Nephron progenitor cell (in vitro differentiated cells): ENCODE measurements at places on chromosomes 5 and 9.

DNA sequence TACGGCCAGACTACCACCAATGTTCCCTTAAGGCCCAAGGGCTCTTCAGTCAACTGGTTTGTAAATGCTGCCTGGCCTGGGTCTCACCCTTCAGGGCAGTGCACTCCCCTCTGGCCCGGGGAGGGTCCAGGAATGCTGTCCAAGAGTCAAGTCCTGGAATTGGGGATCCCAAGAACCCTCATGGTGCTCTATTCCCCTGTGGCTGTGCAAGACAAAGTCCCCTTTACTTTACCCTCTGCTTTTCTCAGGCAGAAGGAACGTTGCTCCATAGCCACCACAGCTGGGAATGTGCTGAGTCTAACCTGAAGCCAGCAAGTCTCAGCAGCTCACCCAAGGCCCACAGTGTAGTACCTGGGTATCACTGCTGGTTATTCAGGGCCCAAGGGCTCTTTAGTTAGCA is 51.3 kb upstream of the CRHBP start:
- H3K4me3 ChIP-seq: no peak overlapping the region
- no peaks in the 10 kb centered on the region for H3K4me1 ChIP-seq
- H3K27ac ChIP-seq: no peak overlapping the region
- no peaks in the 10 kb centered on the region for H3K36me3 ChIP-seq
- DNase-seq: no peak

DNA sequence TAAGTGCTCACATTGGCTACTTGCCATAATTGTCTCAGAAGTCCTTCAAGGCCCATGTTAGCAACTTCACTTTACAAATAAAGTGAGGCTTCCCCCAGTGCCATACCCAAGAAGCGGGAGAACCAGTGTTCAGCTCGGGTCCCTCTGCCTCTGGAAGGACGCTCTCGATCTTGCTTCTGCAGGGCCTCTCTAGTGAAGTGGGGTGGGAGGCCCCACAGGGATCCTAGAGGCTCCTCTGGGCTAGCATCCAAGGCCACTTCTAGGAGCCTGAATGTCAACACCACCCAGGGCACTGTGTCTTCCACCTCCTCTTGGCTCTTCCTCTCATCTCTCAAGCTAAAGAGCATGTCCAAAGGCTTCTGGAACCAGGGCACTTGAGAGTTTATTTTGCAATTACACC is 282.5 kb downstream of the GADD45G start:
- DNase-seq: no peak
- no peaks in the 10 kb centered on the region for H3K36me3 ChIP-seq
- H3K27ac ChIP-seq: no peak overlapping the region
- no peaks in the 10 kb centered on the region for H3K4me1 ChIP-seq
- no peaks in the 10 kb centered on the region for H3K27me3 ChIP-seq

GRCh38 chr5:126866851-126867636 is 90.1 kb downstream of the LMNB1 start:
- peaks cover 15% of the 10 kb centered on the region for H3K36me3 ChIP-seq
- H3K4me1 ChIP-seq: peaks cover 45% of the 10 kb centered on the region
- no peak for DNase-seq

- H3K36me3 ChIP-seq: no peaks in the 10 kb centered on the region
- H3K27ac ChIP-seq: no peak overlapping the region
- peaks cover 3% of the 10 kb centered on the region for H3K27me3 ChIP-seq
- H3K4me3 ChIP-seq: no peak overlapping the region
These were observed 371.0 kb downstream of the PRELID2 start for GRCh38 chr5:145464171-145464570.

GRCh38 chr5:93087326-93087725 is 493.7 kb downstream of the NR2F1-AS1 start:
- H3K27me3 ChIP-seq: peaks cover 14% of the 10 kb centered on the region
- H3K4me3 ChIP-seq: no peak overlapping the region
- H3K27ac ChIP-seq: no peak overlapping the region
- peaks cover 4% of the 10 kb centered on the region for H3K36me3 ChIP-seq

GRCh38 chr5:69367697-69368279 is 1.5 kb downstream of the AK6 start:
- no peaks in the 10 kb centered on the region for H3K27me3 ChIP-seq
- no peak for DNase-seq
- peaks cover 33% of the 10 kb centered on the region for H3K36me3 ChIP-seq

- H3K27me3 ChIP-seq: peaks cover 17% of the 10 kb centered on the region
- no peak overlapping the region for H3K4me3 ChIP-seq
- no peaks in the 10 kb centered on the region for H3K36me3 ChIP-seq
- no peak overlapping the region for H3K27ac ChIP-seq
These were observed 4.6 kb upstream of the DUSP1 start for GRCh38 chr5:172775326-172776234.

- peaks cover 33% of the 10 kb centered on the region for H3K4me1 ChIP-seq
- H3K27ac ChIP-seq: no peak overlapping the region
- no peak for DNase-seq
- H3K27me3 ChIP-seq: peaks cover 57% of the 10 kb centered on the region
- H3K36me3 ChIP-seq: no peaks in the 10 kb centered on the region
- H3K4me3 ChIP-seq: no peak overlapping the region
These were observed 4.6 kb downstream of the FLT4 start for GRCh38 chr5:180644825-180645273.

GRCh38 chr5:91126888-91127287 is 256.2 kb downstream of the ARRDC3 start:
- H3K36me3 ChIP-seq: no peaks in the 10 kb centered on the region
- no peak for DNase-seq
- H3K4me1 ChIP-seq: peaks cover 15% of the 10 kb centered on the region
- H3K27ac ChIP-seq: no peak overlapping the region
- no peaks in the 10 kb centered on the region for H3K27me3 ChIP-seq

DNA sequence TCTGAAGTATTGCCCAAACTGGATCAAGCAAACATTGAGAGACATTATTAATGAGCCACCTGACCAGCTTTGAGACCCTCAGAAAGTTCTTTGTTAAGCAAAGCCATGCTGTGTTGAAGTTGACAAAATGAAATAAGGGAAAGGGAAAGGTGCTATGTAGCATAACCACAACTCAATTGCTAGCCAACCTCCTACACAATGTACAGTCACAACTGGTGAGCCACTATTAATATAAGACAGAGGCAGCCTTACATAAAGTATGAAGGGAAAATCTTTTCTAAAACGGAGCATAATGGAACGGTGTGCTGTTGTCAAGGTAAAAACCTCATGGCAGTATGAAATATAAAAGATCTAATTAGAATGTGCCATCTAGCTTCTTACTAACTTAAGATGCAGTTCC is 375.8 kb upstream of the ST8SIA4 start:
- no peak overlapping the region for H3K4me3 ChIP-seq
- DNase-seq: no peak
- H3K36me3 ChIP-seq: no peaks in the 10 kb centered on the region
- H3K4me1 ChIP-seq: no peaks in the 10 kb centered on the region
- H3K27me3 ChIP-seq: no peaks in the 10 kb centered on the region
- no peak overlapping the region for H3K27ac ChIP-seq

DNA sequence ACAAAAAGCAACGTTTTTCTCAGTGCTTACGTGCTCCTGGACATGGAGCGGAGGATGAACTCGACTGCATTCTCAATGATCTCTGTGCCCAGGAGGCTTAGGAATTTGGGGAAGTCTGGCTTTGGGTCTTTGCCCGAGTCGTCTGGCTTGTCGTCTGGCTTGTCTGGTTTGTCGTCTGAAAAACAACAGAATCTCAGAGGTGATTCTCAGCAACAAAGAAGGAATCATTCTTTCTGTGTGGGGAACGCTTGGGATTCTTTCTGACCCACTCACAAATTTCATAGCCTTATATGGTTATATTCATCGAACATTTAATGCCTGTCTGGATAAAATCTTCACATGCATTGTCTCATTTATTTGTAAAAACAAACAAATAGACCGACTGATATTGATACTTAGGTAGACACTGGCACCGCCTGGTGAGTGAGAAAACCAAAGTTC is 4.7 kb downstream of the C5orf46 start:
- peaks cover 4% of the 10 kb centered on the region for H3K27me3 ChIP-seq
- H3K4me1 ChIP-seq: no peaks in the 10 kb centered on the region
- no peaks in the 10 kb centered on the region for H3K36me3 ChIP-seq

GRCh38 chr5:140339636-140340035 is 6.8 kb downstream of the HBEGF start:
- H3K36me3 ChIP-seq: no peaks in the 10 kb centered on the region
- no peak overlapping the region for H3K4me3 ChIP-seq
- H3K27ac ChIP-seq: no peak overlapping the region
- DNase-seq: no peak
- H3K27me3 ChIP-seq: peaks cover 25% of the 10 kb centered on the region

DNA sequence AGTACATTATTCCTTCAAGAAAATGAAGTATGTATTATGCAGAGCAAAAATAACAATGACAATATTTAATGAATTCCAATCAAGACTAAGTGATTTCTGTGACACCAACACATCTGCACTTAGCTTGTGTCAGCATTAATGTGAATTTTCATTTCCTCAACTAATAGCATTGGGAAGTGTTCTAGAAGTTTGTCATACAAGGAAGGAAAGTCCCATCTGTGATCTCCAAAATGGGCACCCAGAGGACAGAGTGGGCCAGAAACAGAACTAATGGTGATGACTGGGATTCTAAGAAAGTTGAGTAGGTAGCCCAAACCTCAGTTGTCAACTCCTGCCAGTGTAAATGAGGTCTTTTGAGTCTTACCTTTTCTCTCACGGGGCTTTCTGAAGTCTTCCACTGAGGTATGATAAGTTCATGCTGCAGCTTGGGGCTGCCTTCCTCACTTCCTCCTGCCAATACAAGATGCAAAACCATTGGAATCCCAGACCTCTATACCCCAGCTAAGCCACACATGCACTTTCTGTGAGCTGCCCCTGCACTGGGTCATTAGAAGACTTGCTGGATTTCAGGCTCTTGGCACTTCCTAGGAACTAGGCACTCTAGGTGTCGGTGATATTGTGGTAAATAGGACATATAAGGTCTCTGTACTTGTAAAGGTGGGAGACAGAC is 4.9 kb downstream of the ADAM19 start:
- H3K36me3 ChIP-seq: peaks cover 23% of the 10 kb centered on the region
- no peak overlapping the region for H3K4me3 ChIP-seq
- H3K4me1 ChIP-seq: peaks cover 28% of the 10 kb centered on the region

DNA sequence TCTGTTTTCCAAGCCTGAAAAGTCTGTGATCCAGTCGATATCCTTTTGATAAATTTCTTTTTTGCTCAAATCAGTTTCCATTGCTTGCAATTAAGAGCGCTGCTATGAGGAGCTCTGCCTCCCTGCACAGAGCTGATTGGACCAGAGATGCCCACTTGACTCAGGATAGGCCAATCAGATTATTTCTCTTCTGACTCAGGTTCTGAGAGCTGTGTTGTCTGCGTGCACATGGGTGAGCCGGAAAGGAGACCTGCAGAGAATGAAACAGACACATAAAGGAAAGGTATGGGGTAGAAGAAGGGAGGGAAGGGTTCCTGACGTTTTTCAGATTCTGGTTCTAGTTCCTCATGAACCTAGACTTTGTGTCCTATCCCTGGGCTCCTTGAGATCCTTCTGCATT is 15.8 kb upstream of the FABP6 start:
- no peak for DNase-seq
- H3K27me3 ChIP-seq: peaks cover 23% of the 10 kb centered on the region
- no peak overlapping the region for H3K4me3 ChIP-seq
- peaks cover 14% of the 10 kb centered on the region for H3K4me1 ChIP-seq
- no peak overlapping the region for H3K27ac ChIP-seq

GRCh38 chr5:67774267-67774552 is 441.3 kb upstream of the PIK3R1 start:
- DNase-seq: no peak
- H3K4me1 ChIP-seq: peaks cover 34% of the 10 kb centered on the region
- no peaks in the 10 kb centered on the region for H3K27me3 ChIP-seq
- H3K4me3 ChIP-seq: no peak overlapping the region

DNA sequence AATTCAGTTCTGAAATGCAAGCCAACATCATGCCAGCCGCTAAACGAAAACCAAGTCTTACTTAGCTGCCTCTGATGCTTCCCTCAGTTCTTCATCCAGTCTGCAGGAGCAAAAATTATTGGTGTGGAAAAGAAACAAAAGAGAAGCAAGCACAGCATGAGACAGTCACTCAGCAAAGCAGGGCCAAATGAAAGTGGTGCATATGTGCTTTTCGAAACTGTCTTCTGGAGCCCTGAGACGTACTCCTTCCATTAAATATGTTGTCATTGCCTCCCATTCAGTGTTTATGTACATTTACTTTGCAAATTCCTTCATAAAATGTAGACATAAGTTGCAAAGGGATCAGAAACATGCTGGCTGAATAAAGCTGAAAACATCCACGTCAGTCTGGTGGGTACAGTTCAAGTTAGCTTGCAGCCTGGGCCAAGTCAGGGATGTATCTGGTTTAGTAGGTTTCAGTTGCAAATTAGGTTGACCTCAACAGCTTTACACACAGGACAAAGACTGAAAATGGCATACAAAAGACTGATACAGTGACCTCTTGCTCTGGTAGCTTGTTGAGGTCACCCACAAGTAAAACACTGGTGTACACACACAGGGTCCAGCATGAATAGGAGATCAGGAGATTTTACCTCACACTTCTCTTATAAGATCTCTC is 139.7 kb upstream of the PCA3 start:
- no peak for DNase-seq
- H3K4me1 ChIP-seq: peaks cover 11% of the 10 kb centered on the region
- no peak overlapping the region for H3K27ac ChIP-seq
- H3K27me3 ChIP-seq: no peaks in the 10 kb centered on the region

DNA sequence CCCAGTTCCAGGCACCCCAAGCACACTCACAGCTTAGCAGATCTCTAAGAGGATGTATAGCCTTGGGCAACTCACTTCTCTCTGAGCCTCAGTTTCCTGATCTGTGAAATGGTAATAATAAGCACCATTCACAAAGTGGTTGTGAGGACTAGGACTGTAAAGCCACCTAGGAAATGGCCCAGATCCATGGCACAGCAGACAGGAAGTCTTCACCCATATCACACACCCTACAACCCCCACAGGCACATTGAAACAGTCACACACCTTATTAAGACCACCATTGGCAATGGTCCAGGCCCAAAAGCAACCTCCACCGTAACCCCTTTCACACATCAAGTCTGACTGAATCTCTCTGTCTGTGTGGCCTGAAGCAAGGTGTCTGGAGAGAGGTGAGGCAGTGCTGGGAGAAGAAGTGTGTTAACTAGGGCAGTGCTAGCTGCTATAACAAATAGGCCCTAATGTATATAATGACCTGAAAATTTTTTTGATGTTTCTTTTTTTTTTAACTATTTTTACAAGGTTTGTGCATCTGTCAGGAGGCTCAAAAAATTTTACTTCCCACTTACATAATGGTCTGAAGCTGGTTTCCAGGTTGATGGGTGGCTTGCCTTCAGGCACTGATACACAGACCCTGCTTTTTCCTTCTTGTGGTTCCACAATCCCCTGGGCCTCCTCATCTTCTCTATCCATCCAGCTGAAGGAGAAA is 2.4 kb upstream of the RGS14 start:
- H3K36me3 ChIP-seq: no peaks in the 10 kb centered on the region
- H3K4me3 ChIP-seq: no peak overlapping the region
- H3K4me1 ChIP-seq: peaks cover 20% of the 10 kb centered on the region
- no peak overlapping the region for H3K27ac ChIP-seq
- peaks cover 52% of the 10 kb centered on the region for H3K27me3 ChIP-seq

DNA sequence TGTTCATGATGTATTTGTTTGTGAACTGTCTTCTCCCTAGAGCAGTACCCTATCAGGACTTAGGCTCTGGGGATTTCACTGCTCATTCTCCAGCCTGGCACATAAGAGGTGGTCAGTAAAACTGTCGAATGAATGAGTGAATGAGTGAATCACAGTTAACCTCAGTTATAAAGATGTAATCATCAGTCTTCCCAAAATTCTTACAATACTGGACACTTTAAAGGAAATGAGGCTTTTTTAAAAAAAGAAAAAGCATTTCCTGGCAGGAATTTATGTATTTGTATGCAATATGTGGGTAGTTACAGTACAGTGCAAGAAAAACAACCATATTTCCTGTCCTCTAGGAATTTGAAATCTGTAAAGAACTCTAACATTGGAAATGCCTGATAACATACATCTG is 59.6 kb downstream of the RAI14 start:
- no peak overlapping the region for H3K27ac ChIP-seq
- no peak overlapping the region for H3K4me3 ChIP-seq
- peaks cover 39% of the 10 kb centered on the region for H3K36me3 ChIP-seq
- H3K4me1 ChIP-seq: peaks cover 38% of the 10 kb centered on the region
- H3K27me3 ChIP-seq: peaks cover 4% of the 10 kb centered on the region
